ENCODE measurements at places on chromosomes 11 and 22.

DNA sequence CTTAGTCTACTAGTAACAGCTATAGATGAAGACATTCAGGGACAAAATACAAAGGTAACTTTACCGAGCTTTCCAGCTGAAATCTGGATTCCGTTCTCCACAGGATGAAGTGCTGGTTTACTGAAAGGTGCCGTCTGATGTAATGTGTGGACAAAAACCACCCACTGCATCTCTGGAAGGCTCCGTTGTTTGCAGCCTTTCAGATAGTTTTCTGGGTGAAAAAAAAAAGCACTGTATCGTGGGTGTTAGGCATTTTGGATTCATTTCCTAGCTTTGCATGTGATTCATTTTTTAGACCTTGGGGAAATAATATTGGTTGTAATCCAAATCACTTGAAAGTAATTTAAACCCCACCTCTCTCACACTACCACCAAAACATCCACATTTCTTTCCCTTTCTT lies 10.4 kb downstream of the JAM3 start:
- no peak overlapping the region for H3K27ac ChIP-seq
- peaks cover 12% of the 10 kb centered on the region for H3K36me3 ChIP-seq
- no peak overlapping the region for H3K4me3 ChIP-seq
- H3K4me1 ChIP-seq = no peaks in the 10 kb centered on the region
- no peak for DNase-seq
- peaks cover 6% of the 10 kb centered on the region for H3K27me3 ChIP-seq

DNA sequence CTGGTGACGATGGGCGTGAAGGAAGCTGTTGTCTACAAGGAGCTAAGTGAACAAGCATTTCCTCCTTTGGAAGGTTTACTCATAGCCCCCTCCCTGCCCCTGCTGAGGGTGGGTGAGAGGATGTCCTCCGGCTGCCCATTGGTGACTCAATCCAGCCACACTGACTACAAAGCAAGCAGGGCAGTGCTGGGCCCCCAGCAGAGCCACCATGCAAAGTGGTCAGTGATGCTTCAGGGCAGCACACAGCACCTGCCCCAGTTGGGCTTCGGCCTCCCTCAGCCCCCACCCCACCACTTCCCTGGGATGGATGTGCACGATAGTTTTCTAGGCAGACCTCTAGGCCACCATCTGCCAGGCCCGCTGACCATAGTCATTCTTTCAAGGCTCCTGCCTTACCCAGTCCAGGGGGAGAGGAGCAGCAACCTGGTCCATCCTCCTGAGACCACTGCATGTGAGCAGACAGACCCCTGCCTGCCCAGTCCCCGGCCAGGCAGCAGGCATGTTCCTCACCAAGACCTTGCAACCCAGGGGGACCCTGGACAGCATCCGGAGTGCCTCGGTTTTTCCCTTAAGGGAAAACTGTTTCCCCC lies 125.1 kb downstream of the BCR start:
- H3K27me3 ChIP-seq = no peaks in the 10 kb centered on the region
- H3K27ac ChIP-seq = no peak overlapping the region
- H3K4me1 ChIP-seq = no peaks in the 10 kb centered on the region
- no peak overlapping the region for H3K4me3 ChIP-seq
- no peaks in the 10 kb centered on the region for H3K36me3 ChIP-seq
- no peak for DNase-seq

DNA sequence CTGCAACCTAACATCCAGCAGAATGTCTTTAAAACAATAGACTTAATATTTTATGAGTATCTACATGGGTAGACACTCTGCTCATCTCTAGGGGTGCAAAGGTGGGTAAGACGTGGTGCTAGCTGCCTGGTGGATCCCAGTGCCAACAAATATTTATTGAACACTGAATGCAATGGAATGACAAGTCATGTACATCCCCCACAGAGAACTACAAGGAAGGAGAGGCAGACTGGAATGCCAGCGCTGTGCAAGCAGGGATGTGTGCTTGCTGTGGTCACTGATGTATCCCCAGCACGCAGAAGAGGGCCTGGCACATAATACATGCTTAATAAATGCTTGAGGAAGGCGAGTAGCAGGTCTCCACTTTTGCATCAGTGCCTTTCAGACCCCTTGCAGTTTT lies 61.9 kb downstream of the CD6 start:
- no peak overlapping the region for H3K4me3 ChIP-seq
- no peak for DNase-seq
- peaks cover 4% of the 10 kb centered on the region for H3K36me3 ChIP-seq

DNA sequence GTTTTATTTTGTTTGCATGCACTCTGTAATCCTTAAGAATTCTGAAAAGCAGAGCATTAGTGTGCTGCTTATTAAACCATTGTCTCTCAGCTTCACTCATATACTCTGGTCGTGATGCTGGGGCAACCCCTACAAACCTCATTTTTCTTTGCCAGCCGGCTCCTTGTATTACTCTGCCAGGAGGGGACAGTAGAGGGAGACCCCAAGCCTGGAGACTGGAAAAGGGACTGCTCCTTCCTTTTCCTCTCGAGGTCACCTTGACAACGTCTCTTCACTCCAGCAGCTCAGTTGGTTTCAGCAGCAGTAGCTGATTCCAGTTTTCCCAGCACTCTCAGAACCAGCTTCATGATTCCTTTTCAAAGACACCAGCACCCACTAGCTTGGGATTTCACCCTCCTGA lies 2.8 kb upstream of the JHY start:
- no peak overlapping the region for H3K4me3 ChIP-seq
- no peak for DNase-seq
- no peaks in the 10 kb centered on the region for H3K36me3 ChIP-seq
- peaks cover 10% of the 10 kb centered on the region for H3K27me3 ChIP-seq

DNA sequence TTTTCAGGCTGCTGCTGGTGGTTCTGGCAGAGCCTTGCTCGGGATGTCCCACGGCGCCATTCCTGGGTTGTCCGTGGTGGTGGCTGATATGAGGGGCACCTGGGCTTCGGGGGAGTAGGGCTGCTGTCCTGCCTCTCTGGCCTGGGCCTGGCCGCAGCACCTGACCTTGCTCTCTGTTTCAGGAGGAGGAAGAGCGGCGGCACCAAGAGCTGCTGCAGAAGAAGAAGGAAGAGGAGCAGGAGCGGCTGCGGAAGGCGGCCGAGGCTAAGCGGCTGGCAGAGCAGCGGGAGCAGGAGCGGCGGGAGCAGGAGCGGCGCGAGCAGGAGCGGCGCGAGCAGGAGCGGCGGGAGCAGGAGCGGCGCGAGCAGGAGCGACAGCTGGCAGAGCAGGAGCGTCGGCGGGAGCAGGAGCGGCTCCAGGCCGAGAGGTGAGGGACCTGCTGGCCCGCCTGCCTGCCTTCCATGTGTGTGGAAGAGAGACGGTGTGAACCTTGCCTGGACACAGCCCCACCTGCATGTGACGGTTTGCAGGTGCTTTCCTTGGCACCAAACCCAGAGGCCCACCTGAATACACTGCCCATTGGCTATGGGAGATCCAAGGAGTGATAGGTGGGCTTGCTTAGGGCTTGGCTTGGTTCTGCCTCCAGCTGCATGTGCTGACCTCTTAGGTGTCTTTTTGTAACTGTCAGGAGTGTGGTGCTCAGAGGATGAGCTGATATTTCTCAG lies 22.8 kb downstream of the INCENP start:
- H3K4me1 ChIP-seq = no peaks in the 10 kb centered on the region
- peaks cover 83% of the 10 kb centered on the region for H3K36me3 ChIP-seq
- H3K27ac ChIP-seq = no peak overlapping the region
- no peak overlapping the region for H3K4me3 ChIP-seq
- no peak for DNase-seq

DNA sequence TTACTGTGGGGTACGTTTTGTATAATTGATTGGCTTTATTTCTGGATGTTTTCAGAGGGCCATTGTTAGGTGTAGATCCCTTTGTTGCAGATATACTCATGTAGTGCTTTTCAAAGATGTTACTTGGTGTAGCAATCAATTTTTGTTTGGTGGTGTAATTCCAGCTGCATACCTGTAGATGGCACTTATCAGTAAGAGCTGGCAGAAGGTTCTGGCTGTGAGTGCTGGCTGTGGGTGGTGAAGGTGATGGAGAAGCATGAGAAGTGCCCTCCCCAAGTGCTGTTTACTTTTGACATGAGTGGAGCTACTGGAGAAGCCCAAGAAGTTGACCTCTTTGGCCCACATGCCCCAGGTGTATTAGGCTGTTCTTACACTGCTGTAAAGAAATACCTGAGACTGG lies 1074.9 kb downstream of the FAM181B start:
- H3K4me3 ChIP-seq = no peak overlapping the region
- H3K4me1 ChIP-seq = no peaks in the 10 kb centered on the region
- DNase-seq = no peak
- H3K27ac ChIP-seq = no peak overlapping the region
- H3K27me3 ChIP-seq = peaks cover 1% of the 10 kb centered on the region

- H3K4me1 ChIP-seq = no peaks in the 10 kb centered on the region
- H3K27me3 ChIP-seq = peaks cover 20% of the 10 kb centered on the region
- H3K27ac ChIP-seq = no peak overlapping the region
- no peak overlapping the region for H3K4me3 ChIP-seq
These were observed 63.1 kb upstream of the TTC12 start for GRCh38 chr11:113251281-113251680.

DNA sequence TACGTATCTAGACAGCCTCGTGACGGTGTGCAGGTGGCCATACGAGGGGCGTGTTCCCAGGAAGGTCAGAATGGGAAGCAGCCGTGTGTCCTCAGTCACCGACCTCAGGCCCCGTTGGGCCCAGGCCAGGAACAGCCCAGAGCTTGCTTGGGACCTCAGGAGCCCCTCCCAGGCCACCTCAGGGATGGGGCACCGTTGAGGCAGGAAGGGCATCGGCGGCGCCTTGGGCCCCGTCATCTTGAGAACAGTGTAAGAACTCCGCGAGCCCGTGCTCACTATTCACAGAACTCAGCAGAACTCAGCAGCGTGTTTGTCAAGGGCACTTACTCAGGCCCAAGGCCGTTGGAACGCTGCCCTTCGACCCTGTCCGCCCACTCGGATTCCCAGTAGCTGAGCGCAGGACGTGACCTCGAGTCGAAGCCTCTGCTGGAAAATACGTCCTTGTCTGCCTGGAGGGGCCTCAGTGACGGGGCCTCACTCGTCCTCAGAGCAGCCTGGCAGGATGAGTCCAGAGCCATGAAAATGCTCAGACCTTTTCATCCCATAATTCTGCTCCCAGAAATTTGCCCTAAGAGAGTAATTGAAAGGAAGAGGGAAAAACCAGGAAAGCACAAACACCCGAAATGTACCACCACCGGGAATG lies 1134.8 kb downstream of the BRD1 start:
- DNase-seq = no peak
- no peaks in the 10 kb centered on the region for H3K36me3 ChIP-seq
- no peak overlapping the region for H3K27ac ChIP-seq
- no peak overlapping the region for H3K4me3 ChIP-seq
- no peaks in the 10 kb centered on the region for H3K27me3 ChIP-seq

DNA sequence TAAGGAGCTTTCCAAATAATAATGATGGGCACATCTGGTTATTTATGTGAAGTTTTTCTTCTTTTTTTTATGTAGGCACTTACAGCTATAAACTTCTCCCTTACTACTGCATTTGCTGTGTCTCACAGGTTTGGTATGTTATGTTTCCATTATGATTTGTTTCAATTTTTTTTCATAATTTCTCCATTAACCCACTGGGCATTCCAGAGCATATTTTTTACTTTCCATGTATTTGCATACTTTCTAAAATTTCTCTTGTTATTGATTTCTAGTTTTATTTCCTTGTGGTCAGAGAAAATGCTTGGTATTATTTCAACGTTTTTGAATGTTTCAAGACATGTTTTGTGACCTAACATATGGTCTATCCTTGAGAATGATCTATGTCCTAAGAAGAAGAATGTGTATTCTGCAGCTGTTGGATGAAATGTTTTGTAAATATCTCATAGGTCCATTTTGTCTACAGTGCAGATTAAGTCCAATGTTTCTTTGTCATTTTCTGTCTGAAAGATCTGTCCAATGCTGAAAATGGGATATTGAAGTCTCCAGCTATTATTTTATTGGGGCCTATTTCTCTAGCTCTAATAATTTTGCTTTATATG lies 362.1 kb downstream of the DDX10 start:
- H3K27ac ChIP-seq = no peak overlapping the region
- H3K36me3 ChIP-seq = no peaks in the 10 kb centered on the region
- no peak for DNase-seq

DNA sequence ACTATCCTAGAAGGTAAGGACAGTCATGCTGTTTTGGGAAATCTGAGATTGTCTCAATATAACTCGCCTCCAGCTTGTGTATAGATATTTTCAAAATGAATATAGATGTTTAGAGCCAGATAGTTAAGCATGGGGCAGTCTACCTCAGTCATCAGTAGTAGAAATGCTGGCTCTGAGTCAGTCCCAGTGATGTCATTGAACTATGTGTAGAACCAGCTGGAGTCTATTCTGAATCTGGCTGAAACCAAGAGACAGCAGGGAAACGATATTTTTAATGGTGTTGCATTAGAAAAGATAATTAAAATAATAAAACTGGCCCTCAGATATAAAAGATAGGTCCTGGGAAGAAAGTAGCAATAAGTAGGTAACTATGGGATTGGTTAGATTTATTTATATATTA lies 25.9 kb downstream of the PIWIL4 start:
- H3K4me1 ChIP-seq = no peaks in the 10 kb centered on the region
- no peaks in the 10 kb centered on the region for H3K36me3 ChIP-seq
- H3K27me3 ChIP-seq = no peaks in the 10 kb centered on the region
- H3K27ac ChIP-seq = no peak overlapping the region

- no peak overlapping the region for H3K27ac ChIP-seq
- no peak overlapping the region for H3K4me3 ChIP-seq
- DNase-seq = no peak
- no peaks in the 10 kb centered on the region for H3K27me3 ChIP-seq
- peaks cover 84% of the 10 kb centered on the region for H3K36me3 ChIP-seq
These were observed 24.6 kb downstream of the INCENP start for GRCh38 chr11:62148271-62148980.

GRCh38 chr11:945986-946385 lies 20.3 kb downstream of the AP2A2 start:
- no peak overlapping the region for H3K27ac ChIP-seq
- no peak overlapping the region for H3K4me3 ChIP-seq
- DNase-seq = no peak
- peaks cover 32% of the 10 kb centered on the region for H3K36me3 ChIP-seq

GRCh38 chr11:2997406-2997805 lies 5.3 kb upstream of the NAP1L4 start:
- H3K36me3 ChIP-seq = peaks cover 30% of the 10 kb centered on the region
- H3K4me1 ChIP-seq = peaks cover 4% of the 10 kb centered on the region
- H3K27ac ChIP-seq = peak overlapping the region; percentile 20
- H3K27me3 ChIP-seq = no peaks in the 10 kb centered on the region

DNA sequence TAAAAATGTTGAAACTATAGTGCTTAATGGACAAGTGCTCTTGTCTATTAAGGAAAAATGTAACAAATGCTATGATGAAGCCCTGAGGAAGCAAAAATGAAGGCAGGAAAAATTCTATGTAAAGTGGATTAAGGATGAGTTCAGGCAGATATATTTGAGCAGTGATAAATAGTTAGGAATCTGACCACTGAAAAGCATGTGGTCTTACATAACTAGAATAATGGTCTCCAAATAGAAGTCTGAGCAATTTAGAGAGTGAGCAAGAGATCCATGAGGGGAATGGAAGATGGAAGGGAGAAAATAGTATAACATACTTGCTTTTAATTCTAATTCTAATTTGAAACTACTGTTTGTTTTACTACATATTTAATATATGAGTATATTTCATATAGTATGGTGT lies 510.6 kb upstream of the ARHGAP42 start:
- H3K4me1 ChIP-seq = no peaks in the 10 kb centered on the region
- H3K27me3 ChIP-seq = no peaks in the 10 kb centered on the region
- H3K27ac ChIP-seq = no peak overlapping the region
- no peaks in the 10 kb centered on the region for H3K36me3 ChIP-seq
- DNase-seq = no peak

GRCh38 chr11:77324508-77324907 lies 23.0 kb upstream of the GDPD4 start:
- peaks cover 5% of the 10 kb centered on the region for H3K4me1 ChIP-seq
- H3K4me3 ChIP-seq = no peak overlapping the region
- no peak overlapping the region for H3K27ac ChIP-seq
- no peaks in the 10 kb centered on the region for H3K27me3 ChIP-seq
- peaks cover 48% of the 10 kb centered on the region for H3K36me3 ChIP-seq

All from activated CD8-positive, alpha-beta T cell treated with anti-CD3 and anti-CD28 coated beads, Interleukin-2, amount 10 ng/mL, durations not matched to agents 7 days and 5 days (primary cell).